ENCODE measurements at places on chromosomes 7 and 10.

DNA sequence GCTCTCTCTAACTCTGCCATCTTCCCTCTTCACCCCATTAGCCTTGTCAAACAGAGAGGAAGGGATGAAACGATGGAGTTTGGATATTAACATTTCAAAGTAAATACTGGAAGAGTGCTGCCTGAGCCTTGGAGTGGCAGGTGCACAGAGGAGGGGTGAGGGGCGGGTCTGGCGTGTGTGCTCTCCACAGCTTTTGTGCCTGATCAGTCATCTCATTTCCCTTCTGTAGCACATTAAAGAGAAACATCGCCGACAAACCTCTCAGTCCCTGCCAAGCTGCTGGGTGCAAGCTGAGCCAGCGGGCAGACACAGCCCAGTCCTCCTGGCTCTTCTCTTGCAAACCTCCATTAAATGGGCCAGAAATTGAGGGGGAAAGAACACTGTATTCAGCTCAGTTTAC, 76.2 kb downstream of the SLIT1 start:
- no peak for DNase-seq

- peak; percentile 70 for DNase-seq
Measured at GRCh38 chr10:133335246-133336117, 1.2 kb downstream of the CALY start.

GRCh38 chr10:23362879-23363792, 18.5 kb upstream of the C10orf67 start:
- DNase-seq = no peak

- peak; percentile 90 for DNase-seq
Measured at GRCh38 chr7:75937958-75938786, 23.2 kb downstream of the POR start.

DNA sequence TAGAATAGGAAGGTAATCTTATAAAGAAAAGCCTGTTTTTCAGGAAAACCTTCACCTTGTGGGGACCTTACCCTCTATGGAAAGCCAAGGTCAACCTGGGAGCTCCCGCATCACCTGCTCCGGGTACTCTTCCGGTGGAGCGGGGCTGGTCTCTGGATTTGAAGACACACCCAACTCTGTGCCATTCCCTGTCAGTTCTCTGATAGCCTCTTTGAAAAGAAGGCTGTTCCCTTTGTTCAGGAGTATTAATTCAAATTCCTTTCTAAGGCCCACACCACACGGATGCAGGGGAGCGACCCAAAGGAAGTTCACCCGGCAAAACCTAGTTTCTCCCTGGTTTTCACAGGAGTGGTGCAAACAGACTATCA, 10.7 kb downstream of the CTBP2 start:
- no peak for DNase-seq

GRCh38 chr10:102004376-102004775, 51.6 kb downstream of the ARMH3 start:
- DNase-seq = peak; percentile 66

DNA sequence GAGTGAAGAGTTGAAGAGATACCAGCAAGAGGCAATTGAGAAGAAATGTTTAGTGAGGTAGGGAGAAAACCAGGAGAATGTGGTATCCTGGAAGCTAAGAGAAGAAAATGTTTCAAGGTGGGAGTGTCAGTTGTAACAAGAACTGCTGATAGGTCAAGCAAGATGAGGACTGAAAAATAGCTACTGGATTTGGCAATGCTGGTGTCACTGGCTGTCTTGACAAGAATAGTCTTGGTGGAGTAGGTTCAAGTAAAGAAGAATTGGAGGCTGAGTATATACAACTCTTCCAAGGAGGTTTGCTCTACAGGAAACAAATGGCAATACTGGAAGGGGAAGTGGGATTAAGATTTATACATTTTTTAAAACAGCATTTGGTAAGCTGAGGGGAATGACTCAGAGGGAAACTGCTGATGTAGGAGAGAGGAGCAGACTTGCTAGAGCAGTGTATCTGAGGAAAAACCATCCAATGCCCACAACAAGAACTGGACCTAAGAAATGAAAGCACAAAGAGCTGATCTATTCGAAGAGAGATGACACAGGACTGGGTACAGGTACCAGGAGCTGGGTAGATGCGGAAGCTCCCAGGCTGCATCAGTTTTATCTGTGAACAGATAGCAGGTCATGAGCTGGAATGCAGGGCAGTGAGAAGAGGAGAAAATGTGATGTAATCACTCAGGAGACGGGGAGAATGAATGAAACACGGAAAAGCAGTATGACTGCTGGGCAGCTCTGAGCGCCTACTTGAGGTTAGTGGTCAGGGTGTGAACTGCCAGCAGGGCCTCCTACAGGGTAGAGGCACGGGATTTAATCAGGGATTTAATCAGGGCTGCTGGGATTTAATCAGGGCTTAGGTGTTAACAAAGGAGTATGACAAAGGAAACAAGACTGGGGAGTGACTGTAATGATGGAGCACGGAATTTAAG, 34.5 kb downstream of the FAM25A start:
- DNase-seq = peak; percentile 62

DNA sequence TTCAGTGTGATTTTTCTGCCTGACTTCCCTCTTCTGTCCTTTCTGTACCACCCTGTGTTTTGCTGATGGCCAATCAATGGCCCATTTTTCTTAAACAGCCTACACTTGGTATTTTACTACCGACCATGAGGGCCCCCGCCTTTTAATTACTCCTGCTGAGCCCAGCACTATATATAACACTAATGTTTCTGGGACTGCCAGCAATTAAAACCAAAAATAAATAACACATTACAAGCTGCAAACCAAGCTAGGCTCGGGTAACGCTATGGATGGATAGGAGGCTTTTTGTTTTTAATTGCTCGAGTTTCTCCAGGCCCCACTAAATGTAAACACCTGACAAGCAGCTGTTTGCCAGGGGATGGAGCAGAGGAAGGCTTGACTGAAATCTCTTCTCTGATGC, 915.4 kb upstream of the AUTS2 start:
- no peak for DNase-seq

GRCh38 chr10:48526011-48526821, 78.7 kb downstream of the ARHGAP22 start:
- peak; percentile 84 for DNase-seq

DNA sequence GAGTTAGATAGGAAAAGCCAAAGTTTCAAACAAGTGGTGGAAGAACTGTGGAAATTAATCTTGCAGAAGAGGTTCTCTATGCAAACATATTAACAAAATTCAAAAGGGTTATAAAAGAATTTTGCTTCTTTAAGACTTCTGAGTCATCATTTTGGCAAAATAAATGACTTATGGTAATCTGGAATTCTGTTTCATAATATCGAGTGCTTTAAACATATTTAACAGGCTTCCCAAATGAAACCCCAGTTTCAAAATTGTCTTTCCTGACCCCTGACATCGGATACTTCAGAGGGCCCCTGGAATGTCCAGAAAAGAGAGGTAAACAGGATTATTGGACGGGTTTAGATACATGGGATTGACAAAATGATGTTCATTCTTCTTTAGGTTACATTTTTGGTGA, 444.6 kb downstream of the HTR7 start:
- peak; percentile 72 for DNase-seq

DNA sequence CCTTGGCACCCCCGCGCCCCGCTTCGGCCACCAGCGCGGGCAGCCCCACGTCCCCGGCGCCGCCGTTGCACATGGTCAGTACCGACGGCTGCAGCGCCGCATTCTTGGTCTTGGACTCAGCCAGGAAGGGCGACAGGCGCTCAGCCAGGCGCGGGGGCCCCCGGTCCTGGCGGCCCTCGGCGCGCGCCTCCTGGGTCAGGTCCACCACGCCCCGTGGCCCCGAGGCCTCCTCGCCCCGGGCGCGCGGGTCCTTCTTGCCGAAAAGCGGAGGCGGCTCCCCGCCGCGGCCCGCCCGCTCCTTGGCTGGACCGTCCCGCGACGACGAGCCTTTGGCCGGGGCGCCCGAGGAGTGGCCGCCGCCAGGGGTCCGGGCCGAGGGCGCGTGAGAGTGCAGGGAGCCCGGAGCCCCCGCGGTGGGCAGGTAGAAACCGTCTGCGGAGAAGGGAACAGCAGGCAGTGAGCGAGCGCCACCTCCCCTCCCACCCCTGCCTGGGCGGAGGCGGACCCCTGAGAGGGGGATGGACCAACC, 34.7 kb downstream of the TNRC18 start:
- DNase-seq = no peak

GRCh38 chr10:17703706-17704105, 48.3 kb upstream of the TMEM236 start:
- DNase-seq = no peak

GRCh38 chr10:34845070-34845469, 30.0 kb upstream of the PARD3 start:
- no peak for DNase-seq

DNA sequence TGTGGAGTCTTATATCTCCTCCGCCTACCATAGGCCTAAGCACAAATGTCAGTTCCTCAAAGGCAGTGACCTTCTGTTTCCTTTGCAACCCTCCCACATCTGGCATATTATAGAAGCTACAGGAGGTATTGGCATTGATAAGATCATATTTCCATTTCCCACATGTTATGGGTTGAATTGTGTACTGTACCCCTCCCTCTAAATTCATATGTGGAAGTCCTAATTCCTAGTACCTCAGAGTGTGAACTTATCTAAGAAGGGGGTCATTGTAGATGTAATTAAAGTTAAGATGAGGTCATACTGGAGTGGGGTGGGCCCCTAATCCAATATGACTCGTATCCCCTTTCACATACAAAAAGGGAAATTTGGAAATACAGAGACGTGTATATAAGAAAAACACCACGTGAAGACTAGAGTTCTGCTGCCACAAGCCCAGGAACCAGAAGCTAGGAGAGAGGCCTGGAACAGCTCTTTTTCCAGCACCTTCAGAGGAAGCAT, 6.1 kb upstream of the LAMB4 start:
- no peak for DNase-seq

GRCh38 chr10:30736685-30737232, 107.2 kb upstream of the LYZL2 start:
- DNase-seq = peak; percentile 99

GRCh38 chr7:71479231-71479630, 347.3 kb downstream of the GALNT17 start:
- DNase-seq = no peak

GRCh38 chr7:106874076-106874475, 9.0 kb downstream of the PIK3CG start:
- no peak for DNase-seq

DNA sequence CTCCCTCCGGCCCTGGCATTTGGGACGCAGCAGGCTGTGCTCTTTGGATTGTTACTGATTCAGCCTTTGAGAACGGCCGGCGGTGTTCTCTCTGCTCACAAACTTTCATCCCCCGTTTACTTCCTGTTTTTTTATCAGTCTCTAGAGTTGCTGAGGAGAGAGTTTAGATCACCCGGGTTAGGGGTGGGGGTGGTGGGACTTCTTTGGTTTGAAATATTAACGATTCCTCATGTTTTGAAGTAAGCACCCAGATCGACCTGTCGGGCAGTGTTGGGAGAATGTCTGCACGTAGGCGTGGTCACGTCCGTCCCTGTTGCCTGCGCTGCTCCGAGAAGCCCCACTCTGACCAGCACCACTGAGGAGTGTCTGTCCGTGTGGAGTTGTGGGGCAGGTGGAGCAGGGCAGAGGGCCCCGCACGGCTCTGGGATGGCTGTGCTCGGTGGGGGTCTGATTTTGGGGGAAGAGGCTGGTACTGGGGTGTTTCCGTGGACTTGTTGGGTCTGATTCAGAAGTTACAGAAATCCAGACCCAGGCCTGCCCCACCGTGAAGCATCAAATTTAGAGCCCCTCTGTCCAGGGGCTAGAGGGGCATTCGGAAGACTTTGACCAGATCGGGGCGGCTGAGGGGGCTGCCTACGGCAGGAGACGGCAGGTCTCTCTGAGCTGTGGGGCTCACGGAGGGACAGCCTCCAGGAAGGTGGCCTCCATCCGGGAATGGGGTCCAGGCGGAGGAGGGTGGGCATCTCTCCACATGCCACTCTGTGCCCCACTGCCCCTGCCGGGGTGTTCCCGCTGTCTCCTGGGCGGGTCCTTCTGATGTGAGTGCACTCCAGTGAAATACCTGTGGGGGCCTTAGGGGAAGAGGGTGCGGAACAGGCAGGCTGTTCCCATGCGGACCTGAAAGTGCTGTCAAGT, 7.4 kb downstream of the INPP5A start:
- DNase-seq = no peak

DNA sequence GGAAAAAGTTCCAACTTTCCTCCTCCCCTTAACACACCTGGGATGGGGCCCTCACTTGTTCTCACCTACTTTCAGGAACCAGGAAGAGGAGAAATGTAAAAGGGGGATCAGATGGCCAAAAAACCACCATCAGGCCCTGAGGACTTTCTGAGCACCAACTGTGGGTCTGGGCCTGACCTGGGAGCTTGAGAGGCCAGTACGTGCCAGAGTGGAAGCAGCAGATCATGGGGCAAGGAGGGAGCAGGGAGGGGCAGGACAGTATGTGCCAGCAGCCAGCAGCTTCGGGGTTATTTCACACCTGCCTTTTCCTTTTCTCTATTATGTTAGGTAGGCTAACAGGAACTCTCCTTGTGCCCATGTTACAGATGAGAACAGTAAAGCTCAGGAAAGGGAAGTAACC, 118.8 kb upstream of the UNC5B start:
- DNase-seq = no peak

- peak; percentile 77 for DNase-seq
Measured at GRCh38 chr10:21989453-21990154, 13.9 kb downstream of the DNAJC1 start.

DNA sequence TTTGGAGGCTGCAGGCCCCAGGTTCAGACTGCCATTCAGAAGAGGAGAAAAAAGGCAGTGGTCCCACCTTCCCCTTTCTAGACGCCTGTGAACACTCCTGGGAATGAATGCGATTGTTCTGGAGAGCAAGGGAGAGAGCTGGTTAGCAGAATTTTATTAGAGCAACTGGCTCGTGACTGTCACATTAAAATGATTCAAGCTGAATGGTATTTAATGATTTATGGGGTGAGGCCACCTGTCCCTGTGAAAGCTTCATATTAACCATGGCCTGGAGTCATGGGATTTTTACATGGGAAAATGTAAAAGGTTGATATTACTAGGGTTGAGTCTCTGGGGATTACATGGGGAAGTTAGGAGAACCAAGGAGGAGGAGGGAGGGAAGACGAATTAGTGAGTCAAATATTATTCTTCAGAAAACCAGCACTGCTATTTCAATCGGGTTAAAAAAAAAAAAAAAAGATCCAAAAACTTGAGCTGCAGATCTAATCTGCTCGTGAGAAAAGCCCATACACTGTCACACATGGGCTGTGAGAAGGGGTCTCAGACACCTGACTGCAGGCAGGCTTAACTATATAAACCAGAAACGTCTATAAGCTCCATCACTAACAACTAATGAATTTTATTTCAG, 8.3 kb downstream of the CXCL12 start:
- DNase-seq = peak; percentile 12

- DNase-seq = no peak
Measured at GRCh38 chr10:101308051-101308450, 45.9 kb upstream of the BTRC start.
